ENCODE measurements at places on chromosomes 1 and 21. TPM values are rescaled to one million over a fixed set of nuclear protein-coding genes. Genes with fewer than 3 reads are reported as not detected.

HES4 gene
- total RNA-seq: not detected

MIXL1 gene
- total RNA-seq: not detected

PHGDH gene
- 64.7 TPM for total RNA-seq

TCP10L gene
- total RNA-seq: under 0.01 TPM

OR2L8 gene
- total RNA-seq: not detected

AGBL4 gene
- total RNA-seq: not detected

CYP4A22 gene
- total RNA-seq: not detected

AIM2 gene
- 1.8 TPM for total RNA-seq

HSD11B1 gene
- total RNA-seq: 16.5 TPM

FOXD3 gene
- not detected for total RNA-seq

PAFAH2 gene
- 10.0 TPM for total RNA-seq

APOBEC4 gene
- not detected for total RNA-seq

GPATCH3 gene
- total RNA-seq: 7.0 TPM

PBX1 gene
- 34.2 TPM for total RNA-seq

CITED4 gene
- 7.8 TPM for total RNA-seq

TMPRSS3 gene
- total RNA-seq: not detected

SRSF11 gene
- 107 TPM for total RNA-seq
